ENCODE measurements at places on chromosomes 12 and 14.

GRCh38 chr12:18483698-18484325 is 222.5 kb downstream of the PIK3C2G start:
- no peak for DNase-seq

GRCh38 chr14:63275611-63276010 is 43.1 kb downstream of the GPHB5 start:
- no peak for DNase-seq

DNA sequence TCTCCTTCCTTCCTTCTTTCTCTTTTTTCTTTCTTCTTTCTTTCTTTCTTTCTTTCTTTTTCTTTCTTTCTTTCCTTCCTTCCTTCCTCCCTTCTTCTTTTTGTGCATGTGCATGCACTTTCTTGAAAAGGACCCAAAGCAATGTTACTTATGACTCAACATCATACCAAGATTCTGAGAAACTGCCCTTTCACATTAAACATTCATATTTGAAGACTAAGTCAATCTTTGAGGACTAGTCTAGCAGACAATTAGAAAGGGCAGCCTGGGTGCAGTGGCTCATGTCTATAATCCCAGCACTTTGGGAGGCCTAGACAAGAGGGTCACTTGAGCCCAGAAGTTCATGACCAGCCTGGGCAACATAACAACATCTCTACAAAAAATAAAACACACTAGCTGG is 212.8 kb upstream of the KITLG start:
- no peak for DNase-seq

DNA sequence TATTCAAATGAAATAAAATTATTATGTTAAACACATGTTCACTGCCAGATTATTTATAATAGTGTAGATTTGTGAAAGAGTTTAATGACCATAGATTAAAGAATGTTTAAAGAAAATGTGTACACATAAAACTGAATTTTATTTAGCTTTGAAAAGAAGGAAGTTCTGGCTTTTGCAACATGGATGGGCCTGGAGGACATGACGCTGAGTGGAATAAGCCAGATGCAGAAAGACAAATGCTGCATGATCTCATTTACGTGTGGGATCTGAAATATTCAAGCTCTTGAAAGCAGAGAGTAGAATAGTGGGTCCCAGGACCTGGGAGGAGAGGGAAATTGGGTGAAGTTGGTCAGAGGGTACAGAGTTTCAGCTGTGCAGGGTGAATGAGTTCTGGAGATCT is 1261.2 kb downstream of the TMEM121 start:
- no peak for DNase-seq

DNA sequence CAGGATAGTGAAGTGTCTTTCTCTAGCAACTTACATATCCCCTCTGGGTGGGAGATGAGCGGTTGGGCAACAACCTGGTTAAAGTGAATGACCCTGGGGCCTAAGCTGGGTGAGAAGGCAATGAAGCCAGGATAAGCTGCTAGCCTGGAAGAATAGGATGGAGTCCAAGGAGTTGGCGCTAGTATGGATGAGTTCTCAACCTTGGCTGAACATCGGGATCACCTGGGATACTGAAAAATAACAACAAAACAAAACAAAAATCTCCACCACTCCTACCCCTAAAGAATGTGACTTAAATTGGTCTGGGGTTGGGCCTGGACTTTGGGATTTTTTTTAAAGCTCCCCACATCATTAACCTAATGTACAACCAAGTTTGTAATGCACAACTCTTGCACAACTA is 4.8 kb upstream of the RPS6KA5 start:
- no peak for DNase-seq

- no peak for DNase-seq
Observed at GRCh38 chr14:30553311-30553989, 5.5 kb upstream of the G2E3 start.

DNA sequence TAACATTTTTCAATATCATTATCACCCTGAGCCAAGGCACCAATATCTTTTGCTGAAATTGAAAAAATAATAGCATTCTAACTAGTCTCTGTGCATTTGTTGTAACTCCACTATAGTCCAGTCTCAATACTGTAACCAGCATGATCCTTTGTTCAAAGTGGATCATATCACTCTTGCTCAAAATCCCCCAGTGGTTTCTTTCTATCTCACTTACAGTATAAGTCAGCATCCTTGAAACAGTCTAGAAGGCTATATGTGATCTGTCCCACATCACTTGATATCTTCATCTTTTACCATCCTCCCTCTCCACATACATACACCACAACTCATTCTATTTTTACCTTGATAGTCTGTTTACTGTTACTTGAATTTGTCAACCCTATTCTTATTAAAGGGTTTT is 435.7 kb downstream of the CCER1 start:
- no peak for DNase-seq

GRCh38 chr12:56448860-56449621 is at the start of gene TIMELESS:
TIMELESS (minus strand) TSS chr12:56449426; CDS start chr12:56434170, 15,256 bp downstream.
- peak; percentile 90 for DNase-seq

- DNase-seq = no peak
Observed at GRCh38 chr14:44960146-44960545, 1.6 kb downstream of the KLHL28 start.
